ENCODE measurements at places on chromosomes 16 and 17. TPM values are rescaled to one million over a fixed set of nuclear protein-coding genes. Genes with fewer than 3 reads are reported as not detected.

GRCh38 chr16:73771196-73772064 lies 525.2 kb upstream of the PSMD7 start:
- no peak for DNase-seq

GRCh38 chr16:2966043-2966807 lies 2.1 kb downstream of the KREMEN2 start:
- no peak for DNase-seq

GRCh38 chr17:13030459-13031300 lies 12.9 kb upstream of the ELAC2 start:
- peak; percentile 22 for DNase-seq

GRCh38 chr16:87740909-87741424 lies 24.8 kb downstream of the KLHDC4 start:
- no peak for DNase-seq

Gene CCL5
- 1.9 TPM for polyA plus RNA-seq

Gene NEURL4
- 38.2 TPM for polyA plus RNA-seq

GRCh38 chr17:67110619-67111018 lies 66.3 kb downstream of the CACNG1 start:
- DNase-seq: no peak

DNA sequence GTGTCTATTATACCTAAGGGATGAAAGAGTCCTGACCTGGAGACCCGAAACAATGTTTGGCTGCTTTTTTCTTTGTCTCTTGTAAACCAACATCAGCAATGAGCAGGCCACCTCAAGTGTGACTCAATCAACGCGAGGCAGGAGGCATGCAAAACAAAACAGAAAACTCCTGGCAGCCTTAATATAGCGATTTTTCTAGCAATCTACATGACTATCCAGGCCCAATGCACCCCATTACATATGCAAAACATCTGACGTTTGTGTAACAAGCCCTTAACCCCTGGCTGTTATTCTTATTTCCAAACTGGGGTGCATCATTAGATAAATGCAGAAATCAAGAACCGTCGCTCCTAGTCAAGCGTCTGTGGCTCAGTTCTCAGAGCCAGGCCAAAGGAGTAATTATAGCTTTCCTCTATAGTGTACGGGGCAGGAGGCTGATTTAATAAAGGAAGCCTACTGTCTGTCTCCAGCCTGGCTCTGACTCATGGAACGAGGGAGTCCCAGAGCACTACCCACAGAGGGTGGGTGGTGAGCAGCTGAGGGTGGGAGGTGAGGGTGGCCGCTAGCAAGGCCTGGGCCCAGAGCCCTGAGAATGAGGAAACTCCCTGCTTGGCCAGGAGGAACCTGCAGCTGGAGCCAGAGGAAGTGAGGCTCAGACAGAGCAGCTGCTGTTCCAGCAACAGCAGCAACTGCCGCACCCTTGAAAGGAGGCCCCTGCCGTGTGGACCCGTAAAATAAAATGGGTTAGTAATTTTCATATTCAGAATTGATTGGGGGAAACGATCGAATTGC lies 43.9 kb downstream of the CHD9 start:
- peak; percentile 49 for DNase-seq

DNA sequence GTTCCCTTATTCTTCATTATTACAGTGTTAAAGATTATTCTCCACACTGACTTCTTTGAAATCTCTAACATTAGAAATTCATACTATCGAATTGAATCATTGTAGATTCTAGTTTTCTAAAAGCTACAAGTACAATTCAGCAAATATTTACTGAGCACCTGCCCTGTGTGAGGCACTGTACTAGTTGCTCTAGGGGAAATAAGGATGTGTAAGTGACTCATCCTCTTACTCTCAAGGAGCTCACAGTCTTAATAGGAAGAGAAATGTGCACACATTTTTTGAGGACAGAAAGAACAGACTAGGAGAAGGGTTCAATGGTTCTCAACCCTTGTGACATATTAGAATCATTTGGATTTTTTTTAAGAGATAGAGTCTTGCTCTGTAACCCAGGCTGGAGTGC lies 7.7 kb upstream of the SLFN12L start:
- DNase-seq: no peak

Gene GP2
- 11.7 TPM for polyA plus RNA-seq

- DNase-seq: peak; percentile 47
Measured at GRCh38 chr16:77834635-77835540, 46.5 kb downstream of the VAT1L start.

GRCh38 chr17:30824002-30824355 lies 513 bp downstream of the CRLF3 start:
- no peak for DNase-seq

DNA sequence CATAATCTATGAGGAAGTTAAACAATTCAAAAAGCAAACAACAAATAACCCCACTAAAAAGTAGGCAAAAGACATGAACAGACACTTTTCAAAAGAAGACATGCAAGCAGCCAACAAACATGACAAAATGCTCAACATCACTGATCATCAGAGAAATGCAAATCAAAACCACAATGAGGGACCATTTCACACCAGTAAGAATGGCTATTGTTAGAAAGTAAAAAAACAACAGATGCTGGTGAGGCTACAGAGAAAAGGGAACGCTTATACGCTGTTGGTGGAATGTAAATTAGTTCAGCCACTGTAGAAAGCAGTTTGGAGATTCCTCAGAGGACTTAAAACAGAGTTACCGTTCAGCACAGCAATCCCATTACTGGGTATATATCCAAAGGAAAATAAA lies 24.4 kb downstream of the TNFRSF13B start:
- DNase-seq: no peak

Data from renal cortex interstitium (tissue), 15 donors.